ENCODE measurements at places on chromosomes 5 and 9.

- no peak for DNase-seq
These were observed 223.6 kb upstream of the EFNA5 start for GRCh38 chr5:107894361-107894760.

GRCh38 chr5:142561029-142561428 lies 124.9 kb downstream of the FGF1 start:
- DNase-seq, result no peak

DNA sequence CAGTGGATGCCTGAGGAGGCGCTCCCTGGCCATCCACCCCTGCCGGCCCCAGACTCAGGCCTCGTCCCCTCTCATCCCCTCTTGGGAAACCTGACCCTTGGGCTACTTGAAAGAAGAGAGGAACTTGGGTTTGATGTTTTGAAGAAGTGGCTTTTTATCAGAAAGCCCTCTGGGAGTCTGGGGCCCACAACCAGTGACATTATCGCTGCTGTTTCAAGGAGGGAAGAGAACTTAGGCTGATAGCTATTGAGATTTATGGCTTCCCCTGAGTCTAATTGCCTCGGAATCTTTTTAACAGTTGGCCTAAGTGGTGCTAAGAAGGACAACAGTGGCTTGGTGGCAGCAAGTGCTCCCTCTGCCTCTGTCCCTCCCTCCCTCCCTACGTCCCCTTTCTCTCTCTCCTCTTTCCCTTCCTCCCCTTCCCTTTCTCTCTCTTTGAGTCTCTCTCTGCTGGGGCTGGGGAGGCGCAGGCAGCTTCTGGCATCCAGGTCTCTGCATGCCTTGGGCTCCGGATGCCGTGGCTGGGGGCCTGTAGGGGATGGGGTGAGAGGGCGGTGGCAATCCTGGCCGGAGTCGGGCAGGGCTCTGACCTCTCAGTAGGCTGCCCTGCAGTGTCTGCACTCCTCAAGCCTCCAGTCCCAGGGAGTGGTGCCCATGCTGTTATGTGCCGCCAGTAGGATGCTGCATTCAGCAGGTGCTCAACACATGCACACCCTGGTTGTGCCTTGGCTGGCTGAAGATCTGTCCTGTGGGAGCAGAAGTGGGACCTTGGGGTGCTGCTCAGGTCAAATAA lies 49.6 kb upstream of the RXRA start:
- no peak for DNase-seq

- no peak for DNase-seq
These were observed 48.8 kb downstream of the MVB12B start for GRCh38 chr9:126375386-126375785.

DNA sequence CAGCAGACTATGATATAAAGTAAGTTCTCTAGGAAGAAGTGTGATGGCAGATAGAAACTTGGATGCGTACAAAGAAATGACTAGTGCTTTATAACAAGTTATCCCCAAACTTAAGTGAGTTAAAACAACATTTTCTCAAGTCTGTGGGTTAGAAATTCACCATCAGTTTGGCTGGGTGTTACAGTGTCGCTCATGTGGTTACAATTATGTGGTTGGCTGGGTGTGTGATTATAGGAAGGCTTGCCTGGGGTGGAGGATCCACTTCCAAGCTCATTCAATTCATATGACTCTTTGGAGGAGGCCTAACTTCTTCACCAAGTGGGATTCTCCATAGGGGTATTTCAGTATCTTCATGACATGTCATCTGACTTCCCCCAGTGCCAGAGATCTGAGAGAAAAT lies 10.3 kb upstream of the C9orf40 start:
- no peak for DNase-seq

GRCh38 chr5:5932824-5933223 lies 445.5 kb downstream of the MED10 start:
- DNase-seq, result no peak

GRCh38 chr5:57695706-57696388 lies 213.2 kb upstream of the ACTBL2 start:
- no peak for DNase-seq

DNA sequence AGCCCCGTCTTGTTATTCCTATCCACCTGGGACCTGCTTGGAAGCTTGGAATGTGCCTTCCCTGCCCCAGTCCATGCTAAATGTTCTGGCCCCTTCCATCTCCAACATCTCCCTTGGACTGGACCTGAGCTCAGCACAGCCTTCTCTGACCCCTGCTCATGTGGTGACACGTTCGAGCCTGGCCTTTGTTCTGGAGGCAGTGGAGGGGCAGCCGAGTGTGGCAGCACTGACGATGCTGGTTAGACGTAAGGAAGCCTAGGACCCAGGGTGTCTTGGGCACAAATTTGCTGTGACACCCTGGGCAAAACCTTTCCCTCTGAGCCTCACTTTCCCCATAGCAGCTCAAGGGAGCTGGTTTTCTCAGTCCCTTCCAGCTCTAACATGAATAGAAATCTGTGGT lies 3.9 kb downstream of the SPACA9 start:
- DNase-seq, result no peak

Measured in stimulated activated effector memory CD8-positive, alpha-beta T cell treated with anti-CD3 and anti-CD28 coated beads, Interleukin-12 subunit alpha, Interleukin-12 subunit beta, amount 100 ng/mL, for 72 hours (primary cell).